ENCODE measurements at places on chromosomes 3 and 15.
A peak's percentile ranks its signal among the peaks of the same experiment; 100 is the strongest.

DNA sequence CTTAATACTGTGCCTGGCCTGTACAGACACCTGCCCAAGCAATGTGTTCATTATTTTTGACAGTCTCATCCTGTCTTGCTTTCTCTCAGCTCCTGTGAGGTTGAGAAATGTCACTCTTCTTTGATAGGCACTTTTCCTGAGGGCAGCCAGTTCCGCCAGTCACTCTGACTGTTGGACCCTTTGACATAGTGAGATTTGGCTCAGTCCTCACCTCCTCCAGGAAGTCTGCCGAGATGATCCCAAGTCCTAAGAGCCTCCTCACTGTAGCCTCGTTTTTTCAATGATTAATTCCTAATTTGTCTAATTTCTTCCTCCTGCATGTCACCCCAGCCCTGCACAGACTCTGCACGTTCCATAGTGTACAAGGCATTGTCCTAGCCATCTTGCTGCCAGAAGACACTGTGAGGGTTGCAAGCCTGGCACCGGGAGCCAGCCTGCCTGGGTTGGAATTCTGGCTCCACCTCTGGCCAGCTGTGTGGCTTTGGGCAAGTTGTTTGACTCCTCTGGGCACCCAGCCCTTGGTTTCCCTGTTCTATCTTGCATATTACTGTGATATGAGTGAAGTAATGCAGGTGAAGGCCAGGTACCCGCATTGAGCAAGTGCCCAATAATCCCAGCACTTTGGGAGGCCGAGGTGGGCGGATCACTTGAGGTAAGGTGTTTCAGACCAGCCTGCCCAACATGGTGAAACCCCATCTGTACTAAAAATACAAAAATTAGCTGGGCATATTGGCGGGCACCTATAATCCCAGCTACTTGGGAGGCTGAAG, 24.3 kb downstream of the RPLP1 start:
- no peak for DNase-seq
- peaks cover 2% of the 10 kb centered on the region for H3K36me3 ChIP-seq
- peaks cover 12% of the 10 kb centered on the region for H3K4me1 ChIP-seq
- H3K27ac ChIP-seq = no peak overlapping the region
- H3K4me3 ChIP-seq = no peak overlapping the region

DNA sequence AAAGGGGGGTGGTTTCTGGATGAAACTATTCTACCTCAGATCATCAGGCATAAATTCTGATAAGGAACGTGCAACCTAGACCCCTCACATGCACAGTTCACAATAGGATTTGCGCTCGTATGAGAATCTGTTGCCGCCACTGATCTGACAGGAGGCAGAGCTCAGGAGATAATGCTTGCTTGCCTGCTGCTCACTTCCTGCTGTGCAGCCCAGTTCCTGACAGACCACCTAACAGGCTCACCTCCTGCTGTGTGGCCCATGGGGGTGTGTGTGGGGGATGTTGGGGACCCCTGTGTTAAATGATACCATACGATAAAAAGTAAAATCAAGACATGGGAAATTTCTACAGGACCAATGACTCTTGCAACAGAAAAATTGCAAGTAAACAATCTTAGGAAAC, 24.0 kb downstream of the CP start:
- no peak overlapping the region for H3K4me3 ChIP-seq
- no peak for DNase-seq
- H3K27ac ChIP-seq = no peak overlapping the region
- H3K36me3 ChIP-seq = no peaks in the 10 kb centered on the region
- H3K4me1 ChIP-seq = peaks cover 3% of the 10 kb centered on the region

DNA sequence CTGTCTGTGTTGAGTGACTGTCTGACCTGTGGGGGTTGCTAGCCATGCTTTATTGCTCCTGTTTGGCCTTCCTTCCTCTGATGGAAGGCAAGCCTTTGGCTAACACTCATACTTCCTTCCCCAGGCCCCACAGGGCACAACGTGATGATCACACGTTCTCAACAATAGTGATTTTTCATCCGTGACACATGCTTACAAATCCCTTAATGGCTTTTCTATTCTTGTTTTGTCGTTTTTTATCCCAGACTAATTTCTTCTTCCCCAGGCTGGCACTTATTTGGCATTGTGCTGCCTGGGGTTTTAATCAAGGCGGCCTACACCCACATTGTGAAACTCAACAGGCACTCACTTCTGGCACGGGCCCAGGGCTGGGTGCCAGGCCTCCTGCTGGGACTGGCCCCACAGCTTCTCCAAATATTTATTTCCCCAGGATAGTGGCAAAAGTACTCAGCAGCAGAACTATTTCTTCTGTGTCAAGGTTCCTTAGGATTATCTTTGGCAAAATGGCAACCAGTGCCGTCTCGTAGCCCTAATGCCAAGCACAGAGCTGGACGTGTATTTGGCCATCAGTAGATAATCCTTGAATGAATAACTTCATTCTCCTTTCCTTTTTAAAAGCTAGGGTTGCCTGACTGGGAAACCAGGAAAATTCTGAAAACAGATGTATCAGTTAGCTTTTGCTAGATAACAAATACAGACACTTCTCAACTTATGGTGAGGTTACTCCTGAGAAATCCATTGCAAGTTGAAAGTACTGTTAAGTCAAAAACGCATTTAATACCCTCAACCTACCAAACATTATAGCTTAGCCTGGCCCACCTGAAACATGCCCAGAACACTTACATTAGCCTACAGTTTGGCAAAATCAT, 30.6 kb downstream of the CMTM7 start:
- H3K27ac ChIP-seq = peak overlapping the region; percentile 90
- no peak overlapping the region for H3K4me3 ChIP-seq
- peaks cover 96% of the 10 kb centered on the region for H3K4me1 ChIP-seq
- no peaks in the 10 kb centered on the region for H3K36me3 ChIP-seq

DNA sequence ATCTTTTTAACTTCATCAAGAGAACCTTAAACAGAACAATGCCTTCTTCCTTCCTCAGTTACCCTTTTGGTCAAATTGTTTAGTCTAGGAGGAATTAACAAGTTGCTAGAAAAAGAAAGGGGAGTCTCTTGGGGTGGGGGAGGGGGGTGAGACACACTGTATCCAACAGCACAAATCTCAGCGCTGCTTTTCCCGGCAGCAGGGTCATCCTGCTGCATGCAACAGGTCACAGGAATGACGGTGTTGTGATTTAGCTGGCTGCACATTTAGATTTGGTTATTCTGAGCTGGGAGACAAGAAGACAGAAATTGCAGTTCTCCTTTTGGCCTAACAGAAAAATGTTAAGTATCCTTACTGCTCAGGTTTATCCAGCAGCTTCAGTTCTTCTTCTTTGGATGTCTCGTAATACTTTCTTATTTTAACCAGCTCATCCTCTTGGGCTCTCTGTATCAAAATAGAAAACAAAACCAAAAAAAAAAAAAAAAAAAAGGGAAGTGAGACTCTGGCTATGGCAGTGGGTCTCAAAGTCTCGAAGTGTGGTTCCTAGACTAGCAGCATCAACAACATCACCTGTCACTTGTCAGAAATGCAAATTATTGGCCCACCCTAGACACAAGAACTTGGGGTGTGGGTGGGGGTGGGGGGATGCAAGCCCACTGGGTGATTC, 190.5 kb downstream of the GREM1 start:
- H3K36me3 ChIP-seq = no peaks in the 10 kb centered on the region
- H3K27me3 ChIP-seq = peaks cover 2% of the 10 kb centered on the region
- no peak overlapping the region for H3K4me3 ChIP-seq
- H3K27ac ChIP-seq = no peak overlapping the region

- H3K36me3 ChIP-seq = peaks cover 9% of the 10 kb centered on the region
- no peak for DNase-seq
- no peak overlapping the region for H3K27ac ChIP-seq
These were observed 328.2 kb downstream of the TIGIT start for GRCh38 chr3:114622001-114622400.

- H3K4me1 ChIP-seq = no peaks in the 10 kb centered on the region
- H3K4me3 ChIP-seq = no peak overlapping the region
- DNase-seq = no peak
- peaks cover 3% of the 10 kb centered on the region for H3K27me3 ChIP-seq
- H3K36me3 ChIP-seq = no peaks in the 10 kb centered on the region
These were observed 124.7 kb downstream of the MYRIP start for GRCh38 chr3:39933986-39934693.

GRCh38 chr3:149479621-149480325, 5.3 kb downstream of the TM4SF4 start:
- no peak for DNase-seq
- H3K4me3 ChIP-seq = no peak overlapping the region
- no peaks in the 10 kb centered on the region for H3K36me3 ChIP-seq
- H3K4me1 ChIP-seq = no peaks in the 10 kb centered on the region

GRCh38 chr3:139928708-139929505, 6.1 kb upstream of the CLSTN2 start:
- H3K27ac ChIP-seq = no peak overlapping the region
- H3K4me3 ChIP-seq = no peak overlapping the region
- H3K4me1 ChIP-seq = no peaks in the 10 kb centered on the region
- H3K27me3 ChIP-seq = peaks cover 20% of the 10 kb centered on the region
- DNase-seq = no peak
- H3K36me3 ChIP-seq = no peaks in the 10 kb centered on the region

GRCh38 chr3:79986338-79986737, 218.5 kb upstream of the ROBO1 start:
- H3K4me3 ChIP-seq = no peak overlapping the region
- no peaks in the 10 kb centered on the region for H3K36me3 ChIP-seq
- DNase-seq = no peak
- no peaks in the 10 kb centered on the region for H3K4me1 ChIP-seq
- H3K27ac ChIP-seq = no peak overlapping the region

- H3K27ac ChIP-seq = no peak overlapping the region
- H3K4me3 ChIP-seq = no peak overlapping the region
- peaks cover 21% of the 10 kb centered on the region for H3K4me1 ChIP-seq
These were observed 65.4 kb downstream of the LIPC start for GRCh38 chr15:58497046-58497785.

- H3K4me1 ChIP-seq = peaks cover 14% of the 10 kb centered on the region
- H3K36me3 ChIP-seq = no peaks in the 10 kb centered on the region
- no peak overlapping the region for H3K27ac ChIP-seq
- DNase-seq = no peak
- no peaks in the 10 kb centered on the region for H3K27me3 ChIP-seq
These were observed 21.7 kb downstream of the FBLN2 start for GRCh38 chr3:13570391-13571194.

DNA sequence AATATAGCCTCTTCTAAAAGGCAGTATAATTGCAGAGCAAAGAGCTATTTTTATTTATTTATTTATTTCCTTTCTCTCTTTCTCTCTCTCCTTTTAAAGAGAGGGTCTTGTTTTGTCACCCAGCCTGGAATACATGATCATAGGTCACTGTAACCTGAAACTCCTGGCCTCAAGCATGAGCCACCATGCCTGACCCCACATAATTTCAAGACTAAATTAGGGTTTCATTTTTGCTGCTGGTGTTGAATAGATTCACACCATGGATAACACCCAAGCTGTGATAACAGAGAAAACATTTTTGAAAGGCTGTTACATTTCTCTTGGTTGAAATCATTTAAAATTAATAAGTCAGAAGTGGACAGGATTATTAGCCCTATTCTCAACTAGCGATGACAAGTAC, 131.6 kb downstream of the LEKR1 start:
- H3K4me3 ChIP-seq = no peak overlapping the region
- H3K27ac ChIP-seq = no peak overlapping the region
- no peak for DNase-seq
- peaks cover 12% of the 10 kb centered on the region for H3K27me3 ChIP-seq

GRCh38 chr3:197355713-197356112, 57.3 kb upstream of the DLG1 start:
- H3K4me1 ChIP-seq = no peaks in the 10 kb centered on the region
- H3K36me3 ChIP-seq = peaks cover 7% of the 10 kb centered on the region
- H3K27me3 ChIP-seq = peaks cover 7% of the 10 kb centered on the region
- no peak for DNase-seq

GRCh38 chr15:99906793-99907192, 173.6 kb upstream of the LYSMD4 start:
- H3K36me3 ChIP-seq = no peaks in the 10 kb centered on the region
- H3K27me3 ChIP-seq = peaks cover 2% of the 10 kb centered on the region
- DNase-seq = no peak
- H3K4me3 ChIP-seq = no peak overlapping the region
- H3K4me1 ChIP-seq = peaks cover 4% of the 10 kb centered on the region

- DNase-seq = no peak
- peaks cover 3% of the 10 kb centered on the region for H3K27me3 ChIP-seq
- no peak overlapping the region for H3K4me3 ChIP-seq
These were observed 103.1 kb upstream of the CCDC39 start for GRCh38 chr3:180782195-180782984.

- peaks cover 39% of the 10 kb centered on the region for H3K4me1 ChIP-seq
- no peaks in the 10 kb centered on the region for H3K27me3 ChIP-seq
- no peak overlapping the region for H3K4me3 ChIP-seq
- peak overlapping the region; percentile 23 for H3K27ac ChIP-seq
- peaks cover 13% of the 10 kb centered on the region for H3K36me3 ChIP-seq
These were observed 122.7 kb downstream of the CMSS1 start for GRCh38 chr3:99940350-99940749.

All from activated naive CD8-positive, alpha-beta T cell treated with anti-CD3 and anti-CD28 coated beads, Interleukin-2, amount 50 U/mL, for 24 hours (primary cell).